Left lung (tissue), 14 donors: ENCODE measurements at places on chromosomes 7 and 10. TPM values are rescaled to one million over a fixed set of nuclear protein-coding genes. Genes with fewer than 3 reads are reported as not detected.

MAD1L1 gene
- total RNA-seq = 50.9 TPM

APBB1IP gene
- total RNA-seq = 14.3 TPM

CFAP46 gene
- 1.2 TPM for total RNA-seq

FAM241B gene
- 9.6 TPM for total RNA-seq

SERPINE1 gene
- 59.4 TPM for total RNA-seq

PLAC9 gene
- total RNA-seq = 53.8 TPM

PFKP gene
- 44.9 TPM for total RNA-seq

IFIT1B gene
- total RNA-seq = not detected

CLEC2L gene
- total RNA-seq = 0.23 TPM

COL28A1 gene
- total RNA-seq = 2.3 TPM

ITIH5 gene
- 7.0 TPM for total RNA-seq

CLCN1 gene
- total RNA-seq = 0.09 TPM

PIP gene
- total RNA-seq = not detected

PRLHR gene
- not detected for total RNA-seq

CPA5 gene
- total RNA-seq = not detected
